ENCODE measurements at places on chromosomes 1 and 21.

- DNase-seq = no peak
Observed at GRCh38 chr1:198291924-198292323, 135.1 kb downstream of the NEK7 start.

- DNase-seq = no peak
Observed at GRCh38 chr1:210234329-210234757, 1.7 kb downstream of the SERTAD4 start.

- no peak for DNase-seq
Observed at GRCh38 chr1:3247521-3248121, 178.6 kb downstream of the PRDM16 start.

- no peak for DNase-seq
Observed at GRCh38 chr1:178436899-178437298, 59.9 kb downstream of the CLEC20A start.

GRCh38 chr21:22456241-22456640, 1458.0 kb downstream of the NCAM2 start:
- DNase-seq = no peak

- no peak for DNase-seq
Observed at GRCh38 chr1:190140644-190141043, 337.0 kb downstream of the BRINP3 start.

DNA sequence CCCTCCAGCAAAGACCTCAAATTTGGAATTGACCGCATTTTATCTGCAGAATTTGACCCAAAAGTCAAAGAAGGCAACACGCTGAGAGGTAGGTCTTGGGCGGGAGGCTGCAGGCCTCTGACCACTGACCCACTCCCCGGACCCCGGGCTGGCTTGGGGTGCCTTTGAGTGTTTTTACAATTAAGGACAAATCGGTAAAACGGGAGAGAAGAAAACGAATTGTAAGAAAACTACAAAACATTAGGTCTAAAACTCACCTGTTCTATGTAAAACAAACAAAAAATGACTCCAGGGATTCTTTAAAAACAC, 1.1 kb downstream of the HLX start:
- DNase-seq = no peak

DNA sequence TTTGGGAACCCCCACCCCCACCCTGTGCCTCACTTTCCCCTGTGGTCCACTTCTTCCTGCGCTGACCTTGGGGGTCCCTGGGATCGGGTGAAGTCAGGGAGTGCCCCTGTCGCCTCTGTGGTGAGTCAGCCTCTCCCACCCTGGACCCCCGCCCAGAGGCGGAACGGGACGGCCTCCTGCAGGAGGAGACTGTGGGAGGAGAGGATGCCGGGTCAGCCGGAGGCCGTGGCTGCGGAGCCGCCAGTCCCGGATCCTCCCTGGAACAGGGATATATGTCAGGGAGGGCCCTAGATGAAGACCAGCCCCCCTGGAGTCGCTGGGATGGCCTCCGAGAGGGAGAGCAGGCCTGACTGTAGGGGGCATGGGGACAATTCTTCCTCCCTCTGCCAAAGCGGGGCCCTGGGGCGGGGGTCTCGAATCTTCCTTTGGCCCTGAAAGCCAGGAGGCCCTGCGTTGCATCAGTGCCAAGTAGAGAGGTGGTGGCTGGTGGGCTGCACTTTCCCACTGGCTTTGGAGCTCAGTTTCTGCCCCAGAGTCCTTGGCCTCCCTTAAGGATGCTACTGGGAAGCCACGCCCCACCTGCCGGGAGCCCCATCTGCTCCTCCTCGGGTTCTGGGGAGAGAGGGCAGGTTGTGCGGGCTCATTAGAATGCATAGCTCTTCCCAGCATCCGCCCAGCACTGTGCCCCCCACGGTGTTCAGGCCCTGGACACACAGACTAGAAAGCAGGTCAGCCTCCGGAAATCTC, 930 bp downstream of the ARHGEF10L start:
- DNase-seq = no peak

DNA sequence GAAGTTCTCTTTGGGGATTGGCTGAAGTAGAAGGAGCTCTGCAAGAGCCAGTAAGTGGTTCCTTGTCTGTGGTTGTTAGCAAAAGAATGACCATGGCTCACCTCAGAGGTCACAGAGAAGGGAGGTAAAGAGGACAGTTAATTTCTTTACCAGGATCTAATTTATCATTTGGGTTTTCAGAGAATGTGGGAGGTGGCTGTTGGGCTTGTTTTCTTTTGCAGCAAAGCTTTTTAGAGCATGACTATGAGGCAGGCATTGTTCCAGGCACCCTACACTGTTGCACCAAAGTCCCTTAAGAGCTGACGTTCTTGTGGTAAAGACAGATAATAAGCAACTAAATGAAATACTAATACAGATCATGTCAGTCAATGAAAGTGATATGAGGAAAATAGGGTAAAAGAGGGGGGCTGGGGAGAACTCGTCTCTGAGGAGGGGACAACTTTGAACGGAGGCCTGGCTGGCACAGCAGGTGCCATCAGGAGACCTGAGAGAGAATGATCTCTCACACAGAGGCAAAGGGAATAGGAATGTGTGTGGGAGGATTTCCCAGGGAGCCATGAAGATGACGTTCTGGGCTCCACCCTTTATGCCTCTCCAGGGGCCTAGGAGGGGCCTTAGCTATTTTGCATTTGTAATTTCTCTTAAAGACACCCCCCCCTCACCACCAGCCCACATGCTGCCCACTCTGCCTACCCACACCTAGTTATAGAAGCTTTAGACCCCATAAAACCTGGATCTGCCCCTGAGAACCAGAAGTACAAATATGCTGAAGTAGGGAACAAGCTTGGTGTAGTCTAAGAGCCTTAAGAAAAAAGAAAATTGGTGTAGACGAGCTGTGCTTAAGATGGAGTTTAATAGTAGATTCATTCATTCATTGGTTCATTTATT, 177.5 kb downstream of the ROR1 start:
- no peak for DNase-seq

DNA sequence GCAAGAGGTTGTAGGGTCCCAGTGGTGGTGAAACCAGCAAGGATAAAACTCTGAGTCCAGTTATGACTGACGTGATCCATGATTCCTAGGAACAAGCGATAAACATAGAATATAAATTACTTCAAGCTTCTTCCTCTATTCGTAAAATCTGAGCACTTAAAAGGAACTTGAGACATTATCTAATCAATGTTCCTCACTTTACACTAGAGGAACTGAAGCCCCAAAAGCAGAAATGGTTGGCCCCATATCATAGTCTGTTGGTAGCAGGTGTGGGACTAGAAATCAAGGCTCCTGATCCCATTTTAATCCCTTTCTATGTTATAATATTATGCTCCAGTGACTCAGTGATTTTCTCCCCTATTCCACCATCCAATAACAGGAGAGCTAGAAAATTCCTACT, 21.9 kb upstream of the MNDA start:
- DNase-seq = no peak

GRCh38 chr1:212696721-212697331, 2.8 kb downstream of the BATF3 start:
- no peak for DNase-seq

GRCh38 chr1:203462878-203463277, 12.7 kb upstream of the PRELP start:
- no peak for DNase-seq

- DNase-seq = no peak
Observed at GRCh38 chr1:109796484-109797302, 33.0 kb upstream of the EPS8L3 start.

DNA sequence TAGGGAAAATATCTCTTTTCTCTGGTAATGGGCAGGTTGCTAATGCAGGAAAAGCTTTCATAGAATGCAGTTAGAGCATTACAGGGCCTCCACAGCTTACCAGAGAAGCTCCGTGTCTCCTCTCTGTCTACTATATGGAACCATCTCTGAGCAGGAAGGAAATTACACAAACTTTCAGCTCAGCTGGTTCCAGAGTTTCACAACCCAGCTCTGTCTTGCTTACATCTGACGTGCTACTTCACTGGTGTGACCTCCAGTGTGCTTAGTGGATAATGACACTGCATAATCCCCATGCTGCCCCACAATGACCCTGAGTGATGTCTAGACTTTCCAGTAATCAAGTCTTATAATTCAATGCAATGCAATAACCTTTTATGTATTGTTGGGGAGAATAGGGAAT, 4.3 kb upstream of the FGGY start:
- no peak for DNase-seq

DNA sequence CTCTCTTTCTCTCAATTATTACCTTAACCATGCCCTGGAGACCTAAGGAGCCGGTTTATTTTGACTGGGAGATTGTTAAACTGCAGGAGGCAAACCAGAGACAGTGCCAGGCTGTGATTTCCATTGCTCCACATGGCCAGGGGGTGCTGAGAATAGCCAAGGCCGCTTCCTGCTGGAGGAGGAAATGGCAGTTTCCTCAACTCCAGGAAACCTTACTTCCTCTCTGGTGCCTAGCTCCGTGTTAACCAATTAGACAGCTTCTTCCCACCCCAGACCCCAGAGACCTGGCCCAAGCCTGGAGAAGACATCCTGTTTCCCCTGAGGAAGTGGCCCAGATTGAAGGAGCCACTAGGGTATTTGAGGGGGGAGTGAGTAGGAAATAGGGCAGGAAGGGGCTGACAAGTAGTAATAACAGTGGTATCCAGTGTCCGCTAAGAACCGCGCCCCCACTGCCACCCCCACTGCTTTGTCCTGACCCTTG, 161.2 kb downstream of the PLPP3 start:
- DNase-seq = no peak

- DNase-seq = no peak
Observed at GRCh38 chr1:204460346-204460745, 34.3 kb downstream of the PIK3C2B start.

- no peak for DNase-seq
Observed at GRCh38 chr1:98940722-98941079, 64.0 kb downstream of the PLPPR5 start.

DNA sequence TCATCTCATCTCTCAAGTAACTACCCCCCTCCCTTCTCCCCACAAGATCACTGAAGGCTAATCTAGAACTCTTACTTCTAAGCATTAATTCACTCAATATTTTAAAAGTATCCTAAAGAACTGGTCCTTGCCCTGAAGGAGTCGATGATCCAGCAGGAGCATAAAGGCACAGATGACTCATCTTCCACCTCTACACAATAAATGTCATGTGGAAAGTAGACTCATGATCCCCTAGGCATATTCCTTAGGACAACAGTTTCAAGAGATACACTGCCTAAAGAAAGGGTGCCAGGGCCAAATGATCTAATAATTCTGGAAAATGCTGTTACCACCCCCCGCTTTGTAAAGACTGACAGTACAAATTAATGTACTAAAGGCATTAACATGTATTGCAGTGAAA, 85.8 kb upstream of the DIRAS3 start:
- no peak for DNase-seq

- no peak for DNase-seq
Observed at GRCh38 chr1:159898527-159898926, 1.4 kb downstream of the CFAP45 start.

- no peak for DNase-seq
Observed at GRCh38 chr1:84000954-84001495, 2.1 kb upstream of the TTLL7 start.

- no peak for DNase-seq
Observed at GRCh38 chr1:53107570-53108322, 34.7 kb downstream of the SLC1A7 start.

- DNase-seq = no peak
Observed at GRCh38 chr1:119347858-119348257, 20.7 kb upstream of the HAO2 start.

DNA sequence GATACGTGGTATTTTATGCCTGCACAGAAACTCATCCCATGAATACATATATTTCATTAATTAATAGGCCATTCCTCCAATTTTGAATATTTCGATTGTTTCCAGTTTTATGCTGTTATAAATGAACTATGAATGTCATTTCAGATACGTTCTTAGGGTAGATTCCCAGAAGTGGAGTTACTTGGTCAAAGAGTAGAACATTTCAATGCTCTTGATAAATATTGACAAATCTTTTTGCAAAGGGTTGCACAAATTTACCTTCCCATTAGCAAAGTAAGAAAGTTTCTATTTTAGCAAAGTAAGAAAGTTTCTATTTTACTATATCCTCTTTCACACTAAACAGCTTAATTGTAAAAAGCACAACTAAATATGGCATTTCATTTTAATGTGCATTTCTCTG, 48.9 kb downstream of the KCNT2 start:
- DNase-seq = no peak

- DNase-seq = no peak
Observed at GRCh38 chr1:111778541-111779051, 22.9 kb downstream of the DDX20 start.

- DNase-seq = no peak
Observed at GRCh38 chr1:113320272-113320671, 70.0 kb upstream of the MAGI3 start.

DNA sequence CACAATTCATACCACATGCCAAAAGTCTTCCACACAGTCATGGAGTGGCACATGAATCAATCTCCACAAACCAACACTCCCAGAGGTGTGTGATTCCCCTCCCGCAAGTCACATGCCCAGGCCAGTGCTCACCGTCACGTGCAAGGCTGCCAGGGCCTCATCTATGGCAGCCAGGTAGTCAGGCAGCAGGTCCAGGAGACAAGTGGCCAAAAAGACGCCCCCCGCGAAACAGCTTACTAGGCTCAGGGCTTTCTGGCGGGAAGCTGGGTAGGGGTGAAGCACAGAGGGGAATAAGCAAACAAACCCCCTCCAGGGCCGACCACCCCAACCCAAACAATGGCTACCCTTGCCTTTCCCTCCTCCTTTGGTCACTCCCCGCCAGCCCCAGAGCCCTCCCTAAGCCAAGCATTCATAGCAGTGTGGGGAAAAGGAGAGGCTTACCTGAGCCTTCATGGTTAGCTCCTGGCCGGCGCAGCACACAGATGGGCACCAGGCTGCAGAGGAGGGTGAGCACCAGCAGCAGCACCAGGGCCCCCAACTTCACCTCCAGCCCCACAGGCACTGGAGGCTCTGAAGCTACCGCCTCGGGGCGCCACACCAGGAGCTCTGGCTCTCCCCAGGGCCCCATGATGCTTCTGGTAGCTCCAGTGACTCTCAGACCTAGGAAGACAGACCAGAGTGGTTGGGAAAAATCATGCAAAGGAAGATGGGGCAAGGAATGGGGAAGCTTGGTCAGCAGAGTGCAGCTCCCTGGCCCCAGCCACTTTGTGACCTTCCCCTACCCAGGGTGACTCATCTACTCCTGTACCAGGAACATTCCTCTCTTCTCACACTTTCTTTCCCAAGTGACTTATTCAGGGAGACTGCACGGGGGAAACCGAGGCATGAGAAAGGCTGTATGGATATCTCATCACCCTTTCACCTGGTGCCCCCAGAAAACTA, 978 bp downstream of the SLC39A1 start:
- no peak for DNase-seq

DNA sequence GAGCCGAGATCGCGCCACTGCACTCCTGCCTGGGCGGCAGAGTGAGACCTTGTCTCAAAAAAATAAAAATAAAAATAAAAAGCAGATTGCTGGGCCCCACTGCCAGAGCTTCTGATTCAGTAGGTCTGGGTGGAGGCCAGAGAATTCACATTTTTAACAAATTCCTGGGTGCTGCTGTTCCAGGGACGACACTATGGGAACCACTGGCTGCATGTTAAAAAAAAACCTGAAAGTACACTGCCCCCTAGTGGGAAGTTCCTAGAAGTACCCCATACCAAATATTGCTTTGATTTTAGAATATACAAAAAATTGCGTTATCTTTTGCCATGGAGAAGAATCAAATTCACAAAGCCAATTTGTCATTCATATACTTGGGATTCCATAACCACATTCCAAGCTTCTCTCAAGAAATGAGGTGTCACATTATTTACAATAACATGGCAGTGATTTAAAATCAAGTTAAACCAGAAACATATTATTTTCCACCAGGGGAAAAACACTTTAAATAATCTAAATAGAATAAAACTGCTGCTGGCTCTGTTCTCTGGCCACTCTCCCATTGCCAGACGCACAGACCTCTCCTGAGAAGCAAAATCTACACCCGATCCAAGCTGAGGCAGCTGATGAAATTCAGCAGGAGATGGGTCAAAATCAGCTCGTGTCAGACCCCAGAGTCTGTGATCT, 27.4 kb downstream of the SYF2 start:
- DNase-seq = no peak
